HS-5 (cell line): ENCODE measurements at places on chromosomes 3 and 15.

- no peak for DNase-seq
Measured at GRCh38 chr3:107904536-107905066, 186.2 kb downstream of the CD47 start.

- no peak for DNase-seq
Measured at GRCh38 chr3:171260899-171261298, 199.3 kb downstream of the TNIK start.

- no peak for DNase-seq
Measured at GRCh38 chr3:72690629-72691028, 157.6 kb downstream of the SHQ1 start.

DNA sequence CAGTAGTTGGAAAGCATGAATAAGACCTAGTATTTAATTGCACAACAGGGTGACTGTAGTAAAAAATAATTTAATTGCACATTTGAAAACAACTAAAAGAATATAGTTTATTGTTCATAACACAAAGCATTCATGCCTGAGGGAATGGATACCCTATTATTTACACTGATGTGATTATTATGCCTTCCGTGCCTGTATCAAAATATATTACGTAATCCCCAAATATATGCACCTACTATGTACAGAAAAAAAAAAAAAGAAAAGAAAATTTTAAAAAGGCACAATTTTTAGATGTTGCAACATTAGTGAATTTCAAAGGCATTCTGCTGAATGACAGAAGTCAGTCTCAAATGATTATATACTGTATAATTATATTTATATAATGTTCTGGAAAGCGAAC lies 647.2 kb upstream of the BCHE start:
- DNase-seq, result no peak

DNA sequence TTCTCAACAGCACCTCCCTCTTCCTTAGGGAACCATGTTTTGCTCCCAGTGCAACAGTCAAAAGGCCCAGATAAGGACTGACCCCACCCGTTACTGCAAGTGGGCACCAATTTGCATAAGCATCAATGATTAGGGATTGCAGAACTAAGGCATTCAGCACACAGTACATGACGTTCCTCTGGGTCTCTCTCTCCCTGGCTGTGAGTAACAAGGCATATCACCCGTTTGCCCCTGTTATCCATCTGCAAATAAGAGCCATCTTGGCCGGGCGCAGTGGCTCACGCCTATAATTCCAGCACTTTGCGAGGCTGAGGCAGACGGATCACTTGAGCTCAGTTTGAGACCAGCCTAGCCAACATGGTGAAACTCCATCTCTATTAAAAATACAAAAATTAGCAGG lies 18.8 kb downstream of the MAGI1 start:
- no peak for DNase-seq

DNA sequence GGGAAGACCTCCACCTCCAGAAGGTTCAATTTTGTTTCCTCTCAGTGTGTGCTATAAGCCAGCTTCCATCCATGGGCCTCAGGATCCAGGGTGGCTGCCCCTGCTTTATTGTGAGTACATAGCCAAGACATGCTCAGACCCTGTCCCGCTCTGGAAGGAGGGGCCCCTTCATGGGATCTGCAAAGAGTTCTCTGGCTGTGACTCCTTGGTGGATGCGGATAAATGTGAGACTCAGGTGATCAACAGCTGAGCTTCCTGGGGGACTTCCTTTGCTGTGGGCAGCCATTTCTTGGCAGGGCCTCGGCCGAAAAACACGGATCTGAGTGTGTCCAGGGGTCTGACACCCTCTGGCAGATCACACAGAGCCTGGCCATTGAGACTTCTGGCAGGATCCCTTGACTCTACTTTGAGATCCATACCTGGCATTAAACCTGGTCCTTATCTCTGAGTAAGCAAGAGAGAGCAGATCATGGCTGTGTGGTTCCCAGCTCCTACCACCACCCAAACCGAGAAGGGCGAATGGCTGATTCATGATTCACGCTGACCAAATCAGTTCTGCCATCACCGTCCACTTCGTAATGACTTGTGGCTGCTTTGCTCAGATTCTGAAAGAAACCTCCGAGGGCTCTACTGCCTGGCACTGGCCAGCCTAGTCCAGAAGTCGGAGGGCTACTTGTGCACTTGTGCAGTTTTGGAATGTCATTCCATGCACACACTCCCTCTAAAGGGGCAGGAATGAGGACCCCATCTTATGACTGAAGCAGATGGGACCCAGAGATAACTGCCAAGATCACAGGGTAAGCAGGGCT lies 68.1 kb downstream of the SENP2 start:
- DNase-seq, result no peak

DNA sequence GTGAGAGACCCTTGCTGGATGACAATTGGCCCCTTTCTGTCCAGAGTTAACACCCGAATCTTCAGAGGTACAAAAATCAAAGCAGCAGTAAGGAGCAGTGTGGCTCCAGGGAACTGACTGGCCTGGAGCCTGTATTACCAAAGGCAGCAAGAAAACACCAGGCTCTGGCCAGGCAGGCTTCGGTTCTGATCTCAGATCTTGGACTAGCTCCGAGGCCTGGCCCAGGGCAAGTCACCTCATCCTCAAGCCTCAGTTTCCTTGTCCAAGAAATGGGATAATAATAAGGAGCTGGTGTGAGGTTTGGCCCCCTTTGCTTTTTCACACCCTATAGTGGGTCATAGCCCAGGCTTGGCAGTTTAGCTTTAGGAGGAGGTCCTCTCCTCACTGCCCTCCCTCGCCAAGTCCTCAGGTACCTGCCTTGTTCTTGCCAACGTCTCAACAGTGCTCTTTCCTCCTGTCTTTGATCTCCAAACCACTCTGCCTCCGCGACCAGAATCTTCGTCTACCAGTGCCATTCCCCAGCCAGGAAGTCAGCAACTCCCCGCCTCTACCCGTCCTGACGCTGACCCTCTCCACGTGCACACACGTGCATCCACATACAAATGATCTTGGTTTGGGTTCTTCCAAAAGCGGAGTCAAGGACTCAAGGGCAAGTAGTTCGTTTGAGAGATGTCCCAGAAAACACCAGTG lies 82.6 kb upstream of the TLE3 start:
- DNase-seq, result no peak

DNA sequence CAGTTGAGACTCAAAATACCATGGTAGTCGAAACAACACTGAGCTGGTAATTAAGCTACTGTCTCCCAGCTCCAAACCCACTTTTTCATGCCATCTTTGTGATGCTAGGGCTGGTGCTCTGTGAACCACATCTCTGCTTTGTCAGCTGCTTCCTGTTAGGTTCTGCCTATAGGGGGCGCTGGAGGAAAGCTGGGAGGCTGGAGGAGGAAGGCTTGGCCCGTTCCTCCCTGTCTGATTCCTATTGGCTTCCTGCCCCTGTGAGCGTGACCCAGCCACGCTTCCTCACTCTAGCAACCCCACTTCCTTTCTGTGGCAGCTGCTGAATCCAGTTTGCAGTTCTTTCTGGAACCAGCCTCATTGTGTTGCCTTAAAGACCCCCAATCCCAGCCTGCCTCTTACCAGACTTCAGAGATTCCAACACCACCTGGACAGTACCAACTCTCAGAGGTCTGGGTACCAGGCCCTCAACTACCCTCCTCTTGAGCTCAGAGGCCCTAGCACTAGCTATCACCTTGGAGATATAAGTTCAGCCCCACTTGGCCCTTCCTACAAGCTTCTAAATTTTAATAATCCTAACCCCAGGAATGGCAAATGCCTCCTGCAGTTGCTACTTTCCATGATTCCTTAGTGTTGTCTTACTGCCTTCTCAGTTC lies 120.9 kb downstream of the ERC2 start:
- no peak for DNase-seq

DNA sequence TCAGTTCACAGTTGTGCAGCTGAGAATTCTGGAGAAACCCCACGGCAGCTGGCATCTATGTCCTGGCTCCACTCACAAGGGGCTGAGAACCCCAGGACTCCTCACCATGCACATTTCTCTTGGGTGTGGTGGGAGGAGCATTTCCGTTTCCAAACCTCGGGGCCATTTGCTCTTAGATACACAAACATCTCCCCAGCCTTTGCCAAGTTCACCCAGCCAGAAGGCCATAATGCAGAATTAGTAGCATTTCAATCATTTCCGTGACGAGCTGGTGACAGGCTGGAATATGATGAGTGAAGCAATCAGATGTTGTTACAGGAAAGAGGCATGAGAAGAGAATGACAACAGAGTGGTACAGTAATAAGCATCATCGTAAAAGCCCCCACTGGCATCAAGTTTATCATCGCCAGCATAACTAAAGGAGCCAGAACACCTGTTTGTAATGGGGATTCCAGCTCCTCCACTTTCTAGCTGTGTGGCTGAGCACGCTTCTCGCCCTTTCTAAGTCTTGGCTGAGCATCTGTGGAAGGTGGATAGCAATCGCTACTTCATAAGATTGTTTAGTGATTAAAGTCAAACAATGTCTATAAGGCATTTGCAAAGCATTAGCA lies 82.0 kb downstream of the LIPC start:
- DNase-seq, result no peak

DNA sequence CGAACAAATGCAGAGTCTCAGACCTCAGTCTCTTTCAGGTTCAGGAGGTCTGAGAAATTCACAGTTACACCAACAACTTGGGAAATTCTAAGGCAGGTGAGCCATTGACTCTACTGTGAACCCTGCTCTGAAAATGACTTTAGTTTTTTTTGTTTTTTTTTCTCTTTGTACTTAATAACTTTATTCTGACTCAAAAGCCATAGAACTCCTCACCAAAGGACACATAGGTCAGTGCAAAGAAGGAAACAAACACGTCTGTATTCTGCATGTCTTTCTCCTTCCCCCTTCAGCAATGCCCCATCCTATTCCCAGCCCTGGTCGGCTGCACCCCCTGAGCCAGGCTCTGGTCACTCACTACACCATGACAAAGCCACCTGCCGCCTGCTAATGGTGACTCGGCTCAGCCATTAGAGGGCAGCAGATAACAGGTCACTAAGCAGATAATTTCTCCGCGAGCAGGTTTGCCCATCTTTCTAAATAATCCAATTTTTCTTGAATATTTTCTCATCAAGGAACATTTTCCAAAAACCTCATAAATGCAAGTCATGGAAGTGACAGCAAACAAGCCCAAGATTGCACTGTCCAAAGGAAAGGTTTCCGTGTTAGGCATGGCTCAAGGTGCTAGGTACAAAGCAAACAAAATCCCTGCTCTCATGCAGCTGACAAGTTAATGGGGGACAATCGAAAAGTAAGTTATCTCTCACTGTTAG lies 37.7 kb downstream of the TM4SF4 start:
- DNase-seq, result no peak

DNA sequence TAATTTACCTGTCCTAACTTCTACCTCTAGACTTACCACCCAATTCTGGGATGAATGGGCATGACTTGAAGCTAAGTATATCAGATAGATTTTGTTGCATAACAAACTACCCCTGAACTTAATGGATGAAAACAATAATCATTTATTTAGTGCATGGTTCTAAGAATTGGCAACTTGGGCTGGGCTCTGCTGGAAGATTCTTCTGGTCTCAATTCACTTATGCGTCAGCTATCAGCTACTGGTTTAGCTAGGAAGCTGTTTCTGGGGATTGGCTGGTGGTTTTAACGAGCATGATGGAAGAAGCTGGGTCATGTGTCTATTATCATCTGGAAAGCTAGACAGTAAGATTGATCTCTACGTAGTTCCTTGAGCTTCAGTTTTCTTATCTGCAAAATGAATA lies 77.3 kb upstream of the LMCD1 start:
- DNase-seq, result no peak

DNA sequence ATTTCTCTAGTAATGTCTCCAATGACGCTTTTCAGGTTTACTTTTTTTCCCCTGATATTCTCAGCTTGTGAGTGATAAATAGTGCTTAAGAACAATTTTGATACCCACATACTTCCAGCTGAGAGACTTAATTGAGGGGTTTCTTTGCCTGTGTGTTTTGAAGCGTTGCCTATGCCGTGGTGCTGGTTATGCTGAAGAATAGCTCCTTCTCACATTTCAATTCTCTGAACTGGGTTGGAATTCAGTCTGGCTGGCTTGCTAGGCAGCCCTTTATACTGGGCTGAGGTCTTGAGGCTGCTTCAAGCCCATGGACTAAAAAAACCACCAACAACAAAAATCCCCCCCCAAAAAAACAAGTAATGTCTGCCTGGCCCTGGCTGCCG lies 87.4 kb downstream of the CHST2 start:
- no peak for DNase-seq

- DNase-seq, result peak; percentile 56
Measured at GRCh38 chr15:71444866-71445590, 329.8 kb downstream of the THSD4 start.

DNA sequence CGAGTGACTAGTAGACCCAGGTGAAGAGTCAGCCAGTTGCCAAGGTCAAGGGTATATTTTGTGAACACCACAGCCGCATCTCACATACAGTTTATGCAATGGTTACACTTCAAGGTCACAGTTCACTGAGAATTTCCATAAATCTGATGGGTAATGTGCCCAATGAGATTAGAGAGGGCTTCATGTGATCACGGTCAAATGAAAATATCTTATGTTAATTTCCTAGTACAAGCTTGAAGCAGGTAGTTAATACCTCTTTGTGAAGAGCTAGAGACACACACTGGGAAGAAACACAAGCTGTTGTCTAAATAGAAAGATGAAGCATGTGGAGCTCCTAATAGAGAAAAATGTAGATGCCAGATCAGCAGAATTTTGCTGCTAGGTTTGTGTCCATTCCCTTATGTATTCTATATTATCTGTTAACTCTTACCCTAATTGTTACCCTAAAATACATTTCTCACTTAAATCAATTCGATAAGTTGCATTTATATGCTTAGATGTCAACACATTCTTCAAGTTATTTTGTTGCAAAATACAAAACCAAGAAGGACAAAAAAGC lies 136.0 kb downstream of the NR2F2 start:
- DNase-seq, result no peak

DNA sequence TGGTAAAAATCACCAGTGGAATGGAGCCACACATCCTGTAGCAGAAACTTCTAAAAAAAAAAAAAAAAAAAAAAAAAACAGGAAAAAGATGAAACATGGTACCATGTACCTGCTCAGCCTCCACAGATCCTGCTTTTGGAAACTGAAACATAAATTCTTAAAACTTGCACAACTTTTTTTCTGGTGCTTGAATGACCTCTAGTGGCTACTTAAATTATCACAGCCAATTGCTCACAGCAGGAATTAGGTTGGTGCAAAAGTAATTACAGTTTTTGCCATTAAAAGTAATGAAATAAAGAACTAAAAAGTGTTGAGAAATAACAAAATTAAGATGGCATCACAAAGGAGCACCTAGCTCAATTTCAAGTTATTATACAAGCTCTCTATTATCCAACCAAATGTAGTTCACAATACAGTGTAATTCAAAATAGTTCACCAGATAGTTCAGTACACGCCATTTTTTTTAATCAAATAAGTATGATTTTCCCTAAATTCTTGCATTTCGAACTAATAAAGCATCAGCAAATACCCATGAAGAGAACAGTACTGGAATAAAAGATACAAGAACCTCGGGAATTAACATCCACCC lies 80.6 kb downstream of the ULK4 start:
- DNase-seq, result no peak

DNA sequence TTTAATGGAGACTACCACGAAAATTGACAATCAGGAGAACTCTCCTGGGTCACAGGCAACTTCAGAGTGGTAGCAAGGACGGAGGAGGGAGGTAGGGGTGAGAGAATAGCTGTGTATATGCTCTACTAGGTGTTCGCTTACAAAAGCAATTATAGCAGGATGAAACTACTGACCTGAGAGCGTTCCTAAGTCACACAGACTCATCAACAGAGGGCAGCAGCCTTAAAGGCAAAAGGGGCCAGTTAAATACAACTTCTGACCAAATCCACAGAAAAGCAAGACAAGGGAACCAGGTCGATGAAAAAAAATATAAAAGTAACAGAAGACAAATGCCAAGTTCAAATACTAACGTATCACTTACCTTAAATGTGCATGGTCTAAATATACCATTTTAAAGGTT lies 894.6 kb downstream of the PLOD2 start:
- no peak for DNase-seq
